Left lung (tissue), 14 donors: ENCODE measurements at places on chromosomes 1 and 21. TPM values are rescaled to one million over a fixed set of nuclear protein-coding genes. Genes with fewer than 3 reads are reported as not detected.
A peak's percentile ranks its signal among the peaks of the same experiment; 100 is the strongest.

Gene PROK1
- polyA plus RNA-seq: not detected

GRCh38 chr1:162383516-162383915, 2.0 kb downstream of the C1orf226 start:
- no peak for DNase-seq

DNA sequence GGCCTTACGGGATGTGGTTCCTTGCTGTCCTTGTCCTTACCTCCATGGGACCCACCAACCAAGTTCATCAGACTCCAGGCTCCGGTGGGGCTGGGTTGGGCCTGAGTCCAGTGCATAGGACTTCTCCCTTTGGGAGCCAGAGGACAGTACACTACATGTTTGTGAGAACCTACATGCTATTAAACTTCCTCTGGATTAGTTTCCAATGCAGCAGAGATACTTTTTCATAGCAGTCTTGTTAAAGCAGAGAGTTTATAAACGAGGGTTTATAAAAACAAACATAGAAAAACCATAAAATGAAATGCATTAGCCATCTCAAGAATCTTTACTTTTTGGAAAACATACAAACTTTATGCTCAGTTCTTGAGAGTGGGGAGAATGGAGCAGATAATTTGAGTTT, 33.4 kb downstream of the INKA2 start:
- no peak for DNase-seq

Gene KPNA6
- polyA plus RNA-seq: 33.7 TPM

- no peak for DNase-seq
Observed at GRCh38 chr1:200899015-200899386, 4.3 kb downstream of the INAVA start.

Gene CFHR1
- 0.52 TPM for polyA plus RNA-seq

Gene BSDC1
- polyA plus RNA-seq: 50.6 TPM

DNA sequence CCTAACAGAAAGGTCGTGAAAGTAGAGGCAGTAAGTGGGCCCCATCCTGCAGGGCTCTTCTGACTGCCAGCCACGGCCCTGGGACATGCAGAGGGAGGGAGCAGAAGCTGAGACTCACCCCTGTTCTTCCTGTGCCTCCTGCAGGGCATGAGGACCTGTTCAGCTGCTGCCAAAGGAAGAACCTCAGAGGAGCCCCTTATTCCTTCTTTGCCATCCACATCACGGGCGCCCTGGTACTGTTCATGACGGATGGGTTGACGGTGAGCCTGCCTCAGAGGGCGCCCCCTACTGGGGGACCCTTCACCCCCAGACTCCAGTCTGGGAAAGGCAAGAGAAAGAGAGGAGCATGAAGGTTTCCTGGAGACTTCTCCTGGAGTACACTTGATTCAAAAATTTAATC, 47.1 kb downstream of the ELK4 start:
- DNase-seq: no peak

Gene FCGR3B
- polyA plus RNA-seq: 0.27 TPM

- peak; percentile 55 for DNase-seq
Observed at GRCh38 chr1:178055779-178056471, 38.0 kb upstream of the RASAL2 start.

Gene FAM76A
- polyA plus RNA-seq: 15.1 TPM

DNA sequence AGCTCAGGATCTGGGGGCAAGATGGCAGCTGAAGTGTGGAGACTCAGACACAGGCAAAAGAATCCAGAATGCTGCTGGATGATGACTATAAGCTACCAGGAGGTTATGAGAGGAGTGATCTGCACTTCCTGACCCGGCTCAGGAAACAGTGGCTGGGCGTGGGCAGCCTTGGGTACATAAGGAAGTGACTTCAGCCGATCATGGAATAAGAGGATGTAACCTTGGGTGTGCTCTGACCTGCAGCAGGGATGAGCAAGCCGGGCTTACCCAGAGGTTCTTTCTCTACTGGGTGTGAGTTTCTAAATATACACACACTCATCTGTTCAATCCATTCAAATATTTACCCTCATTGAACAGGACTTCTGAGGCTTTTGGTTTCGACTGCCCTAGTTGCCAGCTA, 62.7 kb downstream of the CD34 start:
- DNase-seq: peak; percentile 83

DNA sequence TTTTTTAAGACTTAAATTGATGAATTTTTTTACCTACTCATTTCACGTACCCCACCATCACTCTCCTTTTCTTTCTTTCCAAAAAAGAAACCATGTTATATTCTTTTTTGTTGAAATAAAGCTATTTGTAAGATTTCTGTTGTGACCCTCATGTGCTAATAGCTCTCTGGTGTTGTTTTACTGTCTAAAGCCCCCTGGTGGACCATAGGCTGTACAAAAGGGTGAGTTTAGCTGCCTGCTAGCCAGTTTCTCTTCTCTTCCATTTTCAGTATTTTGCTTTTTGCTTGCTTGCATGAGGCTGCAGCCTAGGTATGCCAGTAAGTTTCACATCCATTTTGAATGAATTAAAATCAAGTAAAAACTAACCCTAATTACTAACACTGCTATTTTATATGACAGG, 15.6 kb upstream of the VAMP3 start:
- DNase-seq: no peak

DNA sequence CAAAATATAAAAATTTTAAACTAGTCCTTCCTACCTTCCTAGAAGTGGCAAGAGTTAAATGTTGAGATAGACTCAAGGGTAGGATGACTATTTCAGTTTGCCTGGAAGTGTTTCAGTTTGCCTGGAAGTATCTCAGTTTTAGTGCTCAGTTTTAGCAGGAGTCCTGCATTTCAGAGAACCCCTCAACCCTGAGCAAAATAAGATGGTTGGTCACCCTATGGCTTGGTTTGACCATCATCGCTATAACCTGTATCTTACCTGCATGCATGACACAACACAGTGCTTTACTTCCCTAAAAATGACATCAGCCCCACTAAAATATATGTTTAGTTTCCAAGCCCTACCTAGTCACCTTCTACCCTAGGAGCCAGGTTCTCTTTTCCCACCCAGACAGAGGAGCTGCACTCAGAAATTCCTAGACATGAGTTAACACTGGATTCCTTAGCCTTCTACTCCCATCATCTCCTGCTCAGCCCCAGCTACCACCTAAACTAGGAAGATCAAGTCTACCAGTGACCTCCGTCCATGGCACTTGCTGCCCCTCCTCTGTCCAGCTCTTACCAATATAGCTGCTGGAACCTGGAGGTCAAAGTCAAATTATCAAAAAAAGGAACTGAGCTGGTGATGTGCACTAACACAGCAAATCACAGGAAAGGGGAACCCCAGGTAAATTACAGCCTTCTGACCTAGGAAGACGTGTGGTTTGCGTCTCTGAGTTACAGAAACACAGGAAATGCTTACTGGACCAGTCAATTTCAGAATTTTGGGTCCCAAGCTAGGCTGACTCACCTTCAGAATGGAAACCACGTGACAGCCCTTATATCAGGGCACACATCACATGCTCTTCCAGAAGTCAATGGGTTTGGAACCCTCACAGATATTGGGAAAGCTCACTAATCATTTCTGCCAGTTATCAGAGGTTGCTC, 2.2 kb upstream of the G0S2 start:
- no peak for DNase-seq

GRCh38 chr1:106232128-106232527, 824.3 kb upstream of the PRMT6 start:
- DNase-seq: no peak

DNA sequence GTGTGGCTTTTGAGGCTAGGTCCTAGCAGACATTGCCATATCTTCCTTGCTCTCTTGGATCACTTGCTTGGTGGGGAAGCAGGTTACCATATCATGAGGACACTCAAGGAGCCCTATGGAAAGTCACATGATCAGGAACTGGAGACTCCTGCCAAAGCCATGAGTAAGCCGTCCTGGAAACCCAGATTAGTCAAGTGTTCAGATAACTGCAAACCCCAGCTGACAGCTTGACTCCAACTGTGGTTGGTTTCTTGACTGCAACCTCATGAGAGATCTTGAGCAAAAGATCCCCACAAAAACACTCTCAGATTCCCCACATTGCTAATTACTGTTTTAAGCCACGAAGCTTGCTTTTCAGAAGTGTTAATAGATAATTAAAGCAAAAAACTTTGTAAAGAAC, 58.6 kb downstream of the CACNA1E start:
- peak; percentile 35 for DNase-seq

GRCh38 chr1:10196976-10197375, 13.4 kb upstream of the KIF1B start:
- no peak for DNase-seq

Gene DYNLT4
- 0.93 TPM for polyA plus RNA-seq

DNA sequence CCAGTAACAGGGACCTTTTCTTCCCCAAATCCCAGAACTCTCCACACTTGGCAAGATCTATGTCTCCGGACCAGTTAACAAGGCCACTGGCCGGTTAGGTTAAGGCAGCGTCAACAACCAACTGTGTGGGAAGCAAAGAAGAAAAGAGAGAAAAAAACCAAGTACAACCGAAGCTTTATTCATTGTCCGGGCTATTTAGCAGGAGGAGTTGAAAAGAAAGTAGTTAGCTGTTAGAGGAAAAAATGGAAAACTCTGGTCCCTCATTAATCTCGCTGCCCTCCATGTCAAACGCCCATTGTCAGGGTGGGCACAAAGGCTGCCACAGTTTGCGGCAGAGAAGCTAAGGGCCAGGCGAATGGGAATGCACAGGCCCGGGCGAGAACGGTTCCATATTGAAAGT, 49.3 kb upstream of the GRIK3 start:
- DNase-seq: no peak

Gene DNM3
- polyA plus RNA-seq: 5.8 TPM

DNA sequence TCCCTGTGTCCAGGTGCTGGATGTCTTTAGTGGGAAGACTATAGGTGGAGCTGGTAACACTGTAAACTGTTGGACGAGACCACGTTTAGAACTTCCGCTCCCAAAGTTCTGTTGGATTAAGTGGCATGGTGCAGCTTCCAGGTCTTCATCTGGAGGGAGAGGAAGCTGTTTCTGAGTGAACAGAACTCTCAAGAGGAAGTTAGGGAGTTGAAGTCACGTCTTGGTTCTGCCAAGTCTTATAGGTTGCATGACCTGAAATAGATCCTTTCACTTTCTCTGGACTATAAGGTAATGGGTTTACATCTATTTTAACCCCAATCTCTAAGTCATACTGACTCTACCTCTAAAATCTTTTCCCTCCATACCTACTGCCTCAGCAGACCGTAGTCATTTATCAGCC, 97.4 kb upstream of the TNR start:
- no peak for DNase-seq

Gene CREB3L4
- 32.6 TPM for polyA plus RNA-seq

Gene SLC44A3
- polyA plus RNA-seq: 47.3 TPM

DNA sequence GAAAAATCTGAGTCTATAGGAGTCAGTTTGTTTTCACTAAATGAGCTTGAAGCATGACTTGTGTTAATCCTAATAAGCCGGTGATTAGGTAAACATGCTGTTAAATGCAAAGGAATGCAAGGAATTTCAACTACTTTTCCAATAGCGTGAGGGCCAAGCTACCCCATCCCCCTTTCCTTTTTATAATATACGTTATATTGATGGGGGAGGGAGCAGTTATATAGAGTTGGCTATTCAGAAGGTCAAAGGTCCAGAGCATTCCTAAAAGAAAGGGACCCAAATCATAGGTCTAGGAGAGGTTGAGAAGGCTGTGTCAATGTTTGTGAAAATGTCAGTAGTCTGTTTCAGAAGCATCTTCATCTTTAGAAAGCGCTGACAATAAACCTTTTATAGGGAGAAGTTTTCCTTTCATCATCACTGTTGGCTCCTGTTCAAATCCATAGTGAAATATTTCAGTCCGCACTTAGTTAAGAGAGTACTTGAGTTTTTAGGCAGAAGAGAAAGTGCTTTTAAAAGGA, 3.8 kb downstream of the CCN1 start:
- no peak for DNase-seq

DNA sequence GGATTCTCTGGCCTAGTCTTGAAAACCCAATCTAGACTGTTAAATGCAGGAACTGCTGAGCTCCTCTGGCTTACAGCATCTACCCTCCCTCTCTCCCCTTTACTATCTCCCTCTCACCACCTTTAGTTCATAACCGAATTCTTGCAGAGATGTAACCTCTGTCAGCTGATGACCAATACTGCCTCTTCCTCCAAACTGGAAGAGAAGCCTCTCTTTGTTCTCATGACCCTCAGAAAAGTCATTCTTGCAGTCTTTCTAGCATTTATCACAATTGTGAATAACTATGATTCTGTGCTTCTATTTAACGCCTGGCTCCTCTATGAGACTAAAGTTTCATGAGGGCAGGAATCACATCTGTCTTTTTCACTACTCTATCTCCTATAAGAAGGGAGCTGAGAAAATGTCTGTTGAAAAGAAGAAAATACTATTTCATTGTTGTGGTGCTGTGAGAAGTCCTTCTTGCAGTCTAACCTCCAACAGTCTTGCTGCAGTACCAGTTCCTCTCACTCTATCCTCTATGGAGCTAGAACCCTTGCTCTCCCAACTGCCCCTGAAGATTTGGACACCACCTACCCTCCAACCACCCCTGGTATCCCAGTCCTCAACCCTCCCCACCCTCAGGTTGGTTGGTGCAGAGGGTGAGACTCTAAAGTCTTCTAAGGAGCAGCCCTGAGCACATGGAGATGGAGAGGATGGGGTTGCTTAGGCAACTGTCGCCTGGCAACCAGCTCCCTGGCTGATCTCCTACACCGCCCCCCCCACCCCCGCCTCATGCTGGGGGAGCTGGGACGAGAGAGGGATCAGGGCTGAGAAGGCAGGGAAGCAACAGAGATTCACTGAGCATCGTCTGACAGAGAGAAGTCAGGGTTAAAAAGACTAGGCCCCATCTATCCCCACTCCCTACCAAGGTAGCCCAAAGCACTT, 13.9 kb downstream of the MEF2D start:
- DNase-seq: no peak

GRCh38 chr1:58811303-58811702, 27.5 kb upstream of the JUN start:
- DNase-seq: no peak

Gene BEND5
- polyA plus RNA-seq: 33.8 TPM
